Activated CD8-positive, alpha-beta memory T cell treated with anti-CD3 and anti-CD28 coated beads for 48 hours (primary cell): ENCODE measurements at places on chromosomes 5 and 9.

GRCh38 chr5:60463179-60463868, 236.6 kb downstream of the DEPDC1B start:
- DNase-seq, result no peak

DNA sequence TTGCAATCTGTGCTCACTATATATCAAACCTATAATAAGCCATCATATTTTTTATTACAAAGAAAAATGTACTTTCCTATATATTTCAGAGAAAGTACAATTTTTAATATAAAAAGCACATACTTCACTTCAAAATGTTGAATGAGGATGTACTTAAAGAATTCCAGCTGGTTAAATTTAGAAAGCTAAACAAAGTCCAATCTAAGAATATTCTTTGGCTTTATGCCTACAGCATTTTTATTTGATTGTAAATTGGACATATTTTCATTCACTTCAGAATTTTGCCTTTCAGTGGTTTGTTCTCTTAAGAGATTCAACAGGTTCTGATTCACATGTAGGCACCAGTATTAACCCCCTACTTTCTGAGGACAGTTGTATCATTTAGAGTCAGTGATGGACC, 533.8 kb downstream of the CAAP1 start:
- no peak for DNase-seq

DNA sequence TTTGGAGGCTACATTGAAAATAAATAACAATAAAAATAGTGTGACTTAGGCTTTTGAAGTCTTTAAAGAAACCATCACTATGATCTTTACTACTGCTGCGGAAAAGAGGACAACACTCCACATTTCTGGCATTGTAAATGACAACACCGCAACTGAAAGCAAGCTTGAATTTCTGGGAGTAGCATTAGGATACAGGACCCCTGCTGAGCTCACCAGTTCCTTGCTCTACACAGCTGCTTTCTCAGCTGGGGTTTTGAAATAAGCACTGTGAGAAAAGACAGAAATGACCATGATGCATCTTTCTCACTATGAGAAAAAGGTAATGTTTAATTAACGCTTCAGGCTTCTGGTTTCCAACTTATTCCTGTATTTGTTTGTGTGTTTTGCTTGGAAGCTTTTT, 168.0 kb downstream of the TAF11L14 start:
- DNase-seq, result no peak

GRCh38 chr5:103526164-103526915, 36.2 kb downstream of the NUDT12 start:
- no peak for DNase-seq

GRCh38 chr5:1184481-1184880, 16.9 kb upstream of the SLC6A19 start:
- DNase-seq, result no peak

DNA sequence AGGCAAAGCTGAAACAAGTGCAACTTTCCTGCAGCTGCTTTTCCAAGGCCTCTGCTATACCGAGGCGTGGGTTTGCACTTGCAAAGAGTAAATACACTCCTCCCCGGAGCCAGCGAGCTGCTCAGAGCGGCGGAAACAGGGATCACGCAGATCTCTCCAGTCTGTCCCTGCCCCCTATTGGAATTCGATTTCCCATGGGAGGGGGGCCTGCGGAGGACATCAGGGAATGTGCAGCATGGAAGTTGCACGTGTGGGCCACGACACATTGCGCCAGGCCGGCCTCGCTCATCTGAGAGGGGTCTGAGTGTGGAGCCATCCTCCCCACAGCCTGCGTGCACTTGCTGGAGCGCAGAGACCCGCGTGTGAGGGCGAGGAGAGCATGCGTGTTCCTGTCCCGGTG, 104.3 kb upstream of the PHYKPL start:
- DNase-seq, result no peak

DNA sequence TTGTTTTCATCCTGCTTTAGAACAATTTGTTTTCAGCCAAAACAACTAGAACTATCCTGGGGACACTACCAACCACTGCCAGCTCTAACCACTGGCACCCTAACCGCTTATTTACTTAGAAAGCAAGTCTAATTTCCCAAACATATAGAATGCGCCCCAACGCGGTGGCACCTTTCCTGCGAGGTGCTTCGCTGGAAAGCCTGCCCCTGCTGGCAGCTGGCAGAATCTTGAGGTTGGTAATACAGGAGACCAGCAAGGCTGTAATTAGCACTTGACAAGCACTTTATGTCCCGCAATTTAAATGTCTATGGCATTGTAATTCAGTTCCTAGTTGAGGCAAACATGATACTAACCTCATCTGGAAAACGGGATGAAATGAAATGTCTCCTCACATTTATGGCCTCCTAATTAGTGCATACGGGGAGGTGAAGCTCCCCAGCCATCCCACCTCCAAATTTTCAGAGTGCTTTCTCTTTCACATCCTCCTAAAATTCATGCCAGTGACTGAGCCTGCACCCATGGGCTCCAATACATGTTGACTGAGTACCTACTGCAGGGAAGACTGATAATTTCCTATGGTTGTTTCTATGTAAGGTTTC, 30.4 kb downstream of the GABBR2 start:
- DNase-seq, result no peak

DNA sequence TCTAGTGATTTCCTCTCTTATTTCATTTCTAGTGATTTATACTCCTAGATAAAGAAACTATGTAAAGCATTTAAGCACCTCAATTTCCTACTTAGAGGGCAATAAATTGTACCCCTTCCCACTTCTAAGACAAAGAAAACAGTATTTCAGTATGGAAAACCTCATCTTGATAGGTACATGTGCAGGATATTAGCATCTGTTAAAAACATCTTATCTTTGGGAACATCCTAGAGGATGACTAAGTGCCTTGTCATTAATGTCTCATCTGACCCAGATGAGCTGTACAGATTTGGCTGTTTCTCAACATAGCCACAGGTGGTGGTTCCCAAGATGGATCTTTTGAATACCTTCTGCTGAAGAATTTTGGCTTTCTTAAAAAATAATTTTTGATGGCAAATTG, 5.7 kb downstream of the MEGF10 start:
- DNase-seq, result no peak

DNA sequence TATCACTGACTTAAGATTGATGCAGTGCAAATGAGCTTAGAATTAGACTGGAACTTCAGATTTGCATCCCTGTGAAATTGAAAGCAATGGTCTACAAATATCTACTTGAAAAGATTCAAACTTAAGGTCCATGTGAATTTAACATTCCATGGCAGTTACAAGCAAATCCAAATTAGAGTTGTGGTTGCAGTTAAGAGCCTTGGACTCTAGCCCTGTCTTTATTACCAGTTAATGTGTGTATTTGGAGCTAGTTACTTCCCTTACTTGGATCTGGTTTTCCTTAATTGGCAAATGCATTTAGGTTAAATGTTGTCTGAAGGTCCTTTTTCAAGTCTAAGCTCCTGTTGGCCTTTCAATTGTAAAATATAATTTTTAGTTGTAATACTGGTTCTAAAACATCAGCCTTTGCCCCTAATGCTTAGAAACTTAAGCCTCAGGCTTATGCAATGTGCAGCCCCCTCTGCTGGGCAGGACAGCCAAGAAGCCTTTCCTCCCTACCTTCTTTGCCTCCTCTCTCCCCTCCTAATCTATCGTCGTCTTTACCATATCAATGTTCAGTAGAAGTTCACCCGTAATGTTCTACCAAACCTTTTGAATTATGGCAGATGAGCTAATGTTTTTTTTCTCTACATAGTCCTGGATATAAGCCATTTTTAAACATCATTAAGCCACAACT, 59.5 kb downstream of the ERMP1 start:
- no peak for DNase-seq

DNA sequence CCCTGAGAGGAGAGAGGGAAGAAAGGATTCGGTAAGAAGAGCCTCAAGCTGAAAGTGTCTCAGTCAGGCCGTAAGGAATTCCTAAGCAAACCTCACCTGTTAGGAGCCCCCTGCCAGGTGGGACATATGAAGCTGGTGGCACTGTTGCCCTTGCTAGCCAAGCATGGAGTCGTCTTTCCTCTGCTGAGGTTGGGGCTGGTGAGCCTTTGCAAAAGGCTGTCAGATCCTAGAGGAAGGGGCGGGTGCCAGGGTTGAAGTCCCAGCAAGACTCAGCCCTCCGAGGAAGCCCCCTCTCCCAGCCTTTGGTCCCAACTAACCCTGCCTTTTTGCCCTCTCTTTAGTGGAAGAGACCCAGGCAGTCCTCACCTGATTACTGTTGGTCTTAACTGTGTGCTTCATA, 5.5 kb upstream of the SMIM32 start:
- no peak for DNase-seq

DNA sequence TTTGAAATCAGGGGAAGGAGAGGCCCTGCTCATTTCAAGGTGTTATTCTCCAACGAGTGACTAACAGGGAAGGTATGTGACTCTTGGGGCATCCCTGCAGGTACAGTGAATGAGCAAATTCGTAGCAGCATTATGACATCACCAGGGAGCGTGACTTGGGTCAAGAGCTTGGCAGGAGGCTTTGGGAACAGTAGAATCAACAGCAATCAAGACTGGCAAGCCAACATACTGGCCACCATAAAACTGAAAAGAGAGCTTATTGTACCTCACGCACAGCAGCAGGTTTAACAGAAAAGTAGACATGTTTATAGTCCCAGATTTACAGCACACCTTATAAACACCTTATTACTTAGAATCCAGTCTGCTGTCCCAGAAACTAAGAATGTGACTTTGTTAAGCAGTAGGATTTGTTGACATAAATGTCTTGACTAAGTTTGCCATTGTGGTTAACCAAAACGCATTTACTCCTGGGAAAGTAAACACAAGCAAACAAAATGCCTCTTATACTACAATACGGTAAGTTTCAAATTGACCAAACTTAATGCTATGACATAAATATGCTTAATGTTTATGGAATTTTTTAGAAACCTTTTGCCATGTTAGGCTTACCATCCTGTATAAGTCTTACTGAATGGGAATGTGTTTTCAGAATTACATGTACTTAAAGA, 297.8 kb downstream of the NPR3 start:
- no peak for DNase-seq

- DNase-seq, result no peak
Observed at GRCh38 chr5:572398-573019, 39.6 kb upstream of the CEP72 start.

- no peak for DNase-seq
Observed at GRCh38 chr5:35239911-35240610, 9.8 kb upstream of the PRLR start.

DNA sequence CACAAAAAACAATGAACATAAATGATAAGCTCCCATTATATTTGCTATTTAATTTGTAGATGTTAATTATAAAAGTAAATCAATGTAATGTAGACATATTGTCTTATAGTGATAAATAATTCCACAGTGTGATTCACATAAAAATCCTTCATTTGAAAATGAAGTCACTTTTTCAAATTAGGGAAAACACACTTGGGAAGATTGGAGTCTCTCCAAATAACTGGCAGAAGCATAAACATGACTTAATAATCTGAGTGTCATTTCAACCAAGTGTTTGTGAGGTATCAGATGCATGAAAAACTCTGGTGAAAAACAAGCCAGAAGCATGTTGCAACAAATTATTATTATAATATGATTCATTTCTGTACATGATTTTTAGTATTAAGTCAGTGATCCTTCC, 102.2 kb downstream of the CETN3 start:
- no peak for DNase-seq

DNA sequence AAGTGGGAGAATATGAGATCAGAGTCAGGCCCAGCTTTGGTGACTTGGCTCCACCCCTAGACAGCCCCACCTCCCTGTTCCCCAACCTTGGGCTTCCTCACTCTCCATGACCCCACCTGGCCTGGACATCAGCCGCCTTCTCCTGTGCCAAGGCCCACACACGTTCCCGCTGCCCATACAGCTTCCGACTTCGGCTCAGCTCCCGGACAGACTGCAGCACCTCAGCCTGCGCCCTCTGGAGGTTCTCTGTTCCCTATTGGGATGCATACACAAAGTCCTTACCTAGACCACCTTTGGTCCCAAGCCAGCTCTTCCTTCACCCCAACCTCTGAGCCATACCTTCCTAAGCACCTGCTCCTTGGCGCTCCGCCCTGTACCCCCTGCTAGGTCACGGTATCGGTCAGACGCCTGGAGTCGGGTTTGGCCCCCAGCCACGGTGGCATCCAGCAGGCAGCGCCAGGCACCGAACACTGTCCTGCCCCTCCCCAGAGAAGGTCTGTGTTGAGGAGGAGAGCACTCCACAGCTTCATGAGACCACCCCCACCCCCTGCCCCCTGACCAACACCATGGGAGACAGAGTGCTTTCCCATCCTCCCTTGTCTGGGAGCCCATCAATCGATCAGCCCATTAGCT, 2.0 kb downstream of the FCHSD1 start:
- no peak for DNase-seq
